ENCODE measurements at places on chromosomes 1 and 21.

GRCh38 chr1:178739285-178740045 lies 14.4 kb downstream of the RALGPS2 start:
- no peak for DNase-seq

DNA sequence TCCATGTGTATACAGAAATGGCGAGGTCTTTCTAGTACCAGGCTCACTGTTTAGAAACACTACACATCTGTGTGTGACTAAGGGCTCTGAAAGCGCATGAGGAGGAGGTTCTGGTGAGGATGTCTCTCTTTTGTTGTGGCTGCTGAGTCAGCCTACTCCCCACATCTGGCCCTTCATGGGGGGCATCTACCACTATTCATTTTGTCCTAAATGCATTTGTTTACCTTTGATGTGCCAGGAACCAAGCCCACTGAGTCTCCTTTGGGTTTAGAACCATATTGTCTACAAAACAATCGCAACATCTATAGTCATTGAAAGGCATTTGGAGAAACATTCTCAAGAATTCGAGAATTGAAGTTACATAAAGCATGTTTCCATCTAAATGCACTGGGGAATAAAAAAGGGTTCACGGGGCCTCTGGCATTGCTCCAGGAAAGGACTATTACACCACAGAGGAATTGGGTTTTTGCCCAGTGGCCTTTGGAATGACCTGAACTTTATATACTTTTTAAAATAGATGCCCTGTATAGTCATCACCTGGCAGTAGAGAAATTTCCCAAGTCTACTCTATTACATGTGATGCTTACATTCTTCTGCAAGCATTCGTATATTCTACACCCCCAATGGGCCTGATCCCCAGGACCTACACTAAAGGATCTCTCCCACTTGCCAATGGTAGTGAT lies 35.1 kb upstream of the ADORA3 start:
- DNase-seq, result no peak

- no peak for DNase-seq
Observed at GRCh38 chr1:49166031-49166430, 389.3 kb upstream of the BEND5 start.

- no peak for DNase-seq
Observed at GRCh38 chr1:223860051-223860622, 14.4 kb upstream of the TP53BP2 start.

DNA sequence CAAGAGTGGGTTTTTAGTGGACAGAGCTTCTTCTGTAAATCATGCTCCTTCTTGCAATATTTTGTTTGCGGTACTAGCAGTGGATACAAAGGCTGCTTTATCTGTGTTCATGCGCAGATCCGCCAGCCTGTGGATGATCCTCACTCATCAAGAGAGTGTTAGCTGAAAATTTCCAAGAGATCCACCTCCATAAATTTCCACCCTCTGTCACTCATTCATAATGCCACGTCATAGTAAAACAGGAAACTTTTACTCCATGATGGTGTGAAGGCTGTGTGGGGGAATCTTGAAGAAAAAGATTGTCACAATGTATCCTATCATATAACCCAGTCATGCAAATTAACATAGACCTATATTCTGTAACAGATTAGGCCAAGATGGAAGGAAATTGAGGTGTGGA lies 4.4 kb upstream of the MAPKAPK2 start:
- no peak for DNase-seq

- DNase-seq, result no peak
Observed at GRCh38 chr1:65449214-65449823, 28.9 kb downstream of the LEPR start.

DNA sequence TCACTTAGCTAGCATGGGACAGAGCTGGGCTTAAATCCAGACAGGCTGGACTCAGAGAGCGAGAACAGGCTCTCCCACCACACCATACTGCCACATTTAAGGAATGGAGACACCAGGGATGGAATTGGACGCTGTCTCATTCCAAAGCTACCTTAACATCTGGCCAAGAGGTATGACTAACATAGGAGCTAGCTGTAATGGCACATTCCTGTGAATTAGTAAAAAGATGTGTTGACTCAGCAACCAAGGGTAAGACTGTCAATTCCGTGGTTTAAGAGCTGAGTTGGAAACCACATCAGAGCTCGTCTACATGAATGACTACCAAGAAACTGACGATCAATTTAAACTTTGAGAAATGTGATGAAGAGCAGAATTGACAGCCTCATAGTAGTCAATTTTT lies 8.3 kb upstream of the TNFRSF9 start:
- no peak for DNase-seq

All from type B pancreatic cell (in vitro differentiated cells).